IMR-90 (cell line): ENCODE measurements at places on chromosomes 16 and 17. TPM values are rescaled to one million over a fixed set of nuclear protein-coding genes. Genes with fewer than 3 reads are reported as not detected.
A peak's percentile ranks its signal among the peaks of the same experiment; 100 is the strongest.

Gene GLIS2
- polyA plus RNA-seq: 8.4 and 9.0 TPM in 2 replicates

DNA sequence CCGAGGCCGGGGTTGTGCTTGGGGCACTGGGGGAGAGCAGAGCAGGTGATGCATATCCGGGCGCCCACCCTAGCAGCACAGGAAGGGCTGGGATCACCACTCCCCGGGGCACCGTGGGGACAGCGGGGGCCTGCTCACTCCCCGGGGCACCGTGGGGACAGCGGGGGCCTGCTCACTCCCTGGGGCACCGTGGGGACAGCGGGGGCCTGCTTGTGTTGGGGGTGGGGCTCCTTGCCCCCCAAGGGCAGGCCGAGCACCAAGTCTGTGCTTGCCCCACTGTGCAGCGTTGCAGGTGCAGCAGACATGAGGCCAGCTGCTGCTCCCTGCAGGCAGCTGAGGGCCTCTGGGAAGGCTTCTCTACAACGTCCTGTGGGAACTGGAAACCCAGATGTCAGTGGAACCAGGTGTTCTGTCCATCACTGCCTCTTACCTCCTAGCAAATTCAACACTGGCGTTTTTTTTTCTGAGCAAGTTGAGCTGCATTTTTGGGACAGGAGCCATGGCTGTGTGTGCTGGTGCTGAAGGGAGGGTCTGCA, 25.0 kb upstream of the ZNF750 start:
- no peak for DNase-seq

Gene ESRP2
- polyA plus RNA-seq: 0.07 and 0.14 TPM in 2 replicates

GRCh38 chr16:14132696-14133048, 61.6 kb downstream of the MRTFB start:
- DNase-seq: peak; percentile 58

DNA sequence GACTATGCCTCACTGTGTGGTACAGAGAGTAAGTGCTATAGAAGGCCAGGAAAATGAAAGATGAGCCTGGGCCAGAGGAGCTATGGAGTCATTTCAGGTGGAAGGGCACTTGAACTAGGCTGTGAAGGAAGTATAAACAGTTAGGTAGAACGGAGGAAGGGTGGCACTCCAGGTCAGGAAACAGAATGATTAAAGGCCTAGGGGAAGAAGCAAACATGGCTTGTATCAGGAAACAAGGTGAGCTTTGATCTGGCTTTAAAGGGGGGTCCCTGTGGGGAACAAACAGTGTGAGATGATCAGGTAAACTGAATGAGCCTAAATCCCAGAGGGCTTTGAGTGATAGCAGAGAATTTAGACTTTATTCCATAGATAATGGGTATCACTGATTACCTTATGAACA, 16.9 kb downstream of the MAP3K3 start:
- no peak for DNase-seq

Gene MYH3
- polyA plus RNA-seq: 0.63 and 0.98 TPM in 2 replicates

- no peak for DNase-seq
These were observed 496.0 kb downstream of the MAF start for GRCh38 chr16:79104567-79104966.

Gene SHCBP1
- 15.6 and 18.6 TPM in 2 replicates for polyA plus RNA-seq

Gene GLYR1
- 53.2 and 54.2 TPM in 2 replicates for polyA plus RNA-seq

DNA sequence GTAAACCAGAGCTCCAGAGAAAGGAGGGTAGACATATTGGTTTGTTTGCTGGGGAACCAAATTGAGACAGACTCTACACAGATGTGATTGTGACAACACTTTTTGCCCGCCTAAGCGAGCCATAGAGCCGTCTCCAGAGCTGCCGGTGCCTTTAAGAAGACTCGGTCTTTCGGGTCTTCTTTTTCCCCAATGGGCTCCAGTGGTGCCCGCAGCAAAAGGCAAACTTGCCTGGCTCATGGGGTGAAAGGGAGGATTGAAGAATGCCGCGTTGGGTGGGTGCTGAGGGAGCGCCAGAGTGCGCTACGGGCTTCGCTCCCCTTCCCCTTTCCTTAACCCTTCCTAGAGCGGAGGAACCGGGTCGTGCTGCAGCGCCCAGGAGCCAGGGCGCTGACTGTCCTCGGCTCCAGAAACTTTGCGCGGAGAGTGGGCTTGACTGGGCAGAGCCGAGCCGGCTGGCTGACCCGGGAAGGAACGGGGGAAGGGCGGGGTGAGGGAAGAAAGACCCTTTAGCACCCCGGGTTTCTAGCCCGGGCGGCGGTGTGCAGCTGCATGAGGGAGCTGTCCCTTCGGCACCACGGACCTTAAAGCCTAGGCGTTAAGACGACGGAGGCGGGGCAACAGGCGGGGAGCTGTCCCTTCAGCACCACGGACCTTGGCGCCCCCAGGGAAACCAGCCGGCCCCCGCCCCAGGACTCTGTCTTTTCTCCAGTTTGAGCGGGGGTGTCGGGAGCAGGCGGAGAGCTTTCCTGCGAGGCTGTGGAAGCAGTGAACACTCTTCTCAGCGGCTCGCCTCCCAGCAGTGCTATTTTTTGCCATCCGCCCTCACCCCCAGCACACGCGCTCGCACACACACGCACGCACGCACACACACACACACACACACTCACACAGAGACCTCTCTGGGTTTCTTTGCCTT, at the start of gene CACNG3:
TSS of gene CACNG3 (plus strand) at position 880 of the 916 bp plus-strand sequence. CDS start 420 bp downstream, outside the sequence.
- DNase-seq: peak; percentile 33

DNA sequence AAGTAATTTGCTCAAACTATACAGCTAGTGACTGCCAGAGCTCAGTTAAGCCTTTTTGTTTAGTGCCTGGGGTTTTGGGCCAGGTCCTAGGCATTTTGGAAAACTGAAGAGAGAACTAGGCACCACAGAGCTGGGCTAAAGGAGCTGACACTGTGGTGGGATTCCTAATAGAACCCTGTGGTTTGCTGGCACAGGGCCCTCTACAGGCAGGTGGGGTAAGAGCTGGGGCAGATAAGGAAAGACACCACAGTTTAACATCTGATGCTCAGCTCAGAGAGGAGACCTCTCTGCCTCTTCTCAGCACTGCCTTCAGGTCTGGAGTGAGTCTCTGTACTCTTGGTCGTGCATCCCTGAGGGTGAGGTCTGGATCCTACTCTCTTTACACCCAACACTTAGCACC, 121.2 kb downstream of the SNX11 start:
- no peak for DNase-seq

DNA sequence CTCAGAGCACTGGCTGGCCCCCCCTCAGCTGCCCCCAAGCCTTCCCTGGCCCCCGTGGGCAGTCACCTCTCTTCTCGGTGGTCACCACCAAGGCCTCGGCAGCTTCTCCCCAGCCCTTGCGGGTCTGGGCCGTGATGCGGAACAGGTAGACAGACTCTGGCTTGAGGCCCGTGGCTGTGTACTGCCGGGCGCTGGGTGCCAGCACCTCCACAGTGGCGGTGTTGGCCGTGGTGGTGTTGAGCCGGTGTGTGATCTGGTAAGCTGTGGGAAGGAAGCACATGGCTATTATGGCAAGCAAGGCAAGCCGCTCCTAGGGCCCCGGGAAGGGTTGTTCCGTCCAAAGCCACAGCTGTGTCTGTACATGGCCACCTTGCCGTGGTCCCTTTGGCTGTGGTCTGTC, 78.4 kb upstream of the CDC42EP4 start:
- no peak for DNase-seq

DNA sequence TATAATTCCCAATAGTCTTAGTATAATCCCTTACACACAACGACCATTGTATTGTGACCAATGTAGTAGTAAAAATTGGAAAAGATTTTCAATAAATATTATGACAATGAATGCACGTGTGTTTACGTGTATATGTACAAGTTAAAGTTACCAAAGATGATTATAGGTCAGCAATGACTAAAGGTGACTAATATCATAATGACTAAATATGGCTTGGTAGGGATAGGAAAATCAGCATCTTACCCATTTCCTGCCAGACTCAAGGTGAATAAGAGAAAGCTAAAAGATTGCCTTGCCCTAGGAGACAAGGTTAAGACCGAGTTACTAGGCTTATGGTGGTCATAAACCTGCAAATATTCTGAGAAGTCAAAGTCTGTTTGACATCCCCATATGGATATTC, 34.4 kb downstream of the CPD start:
- peak; percentile 72 for DNase-seq

Gene CENPX
- polyA plus RNA-seq: 86.8 and 100 TPM in 2 replicates

Gene NKD1
- polyA plus RNA-seq: not detected in 2 replicates

GRCh38 chr17:39483506-39483905, 22.2 kb downstream of the CDK12 start:
- DNase-seq: no peak

GRCh38 chr17:5667871-5668270, 83.6 kb upstream of the NLRP1 start:
- DNase-seq: no peak

Gene CMTM2
- not detected in 2 replicates for polyA plus RNA-seq

GRCh38 chr16:80656161-80656560, 115.4 kb downstream of the DYNLRB2 start:
- DNase-seq: no peak

DNA sequence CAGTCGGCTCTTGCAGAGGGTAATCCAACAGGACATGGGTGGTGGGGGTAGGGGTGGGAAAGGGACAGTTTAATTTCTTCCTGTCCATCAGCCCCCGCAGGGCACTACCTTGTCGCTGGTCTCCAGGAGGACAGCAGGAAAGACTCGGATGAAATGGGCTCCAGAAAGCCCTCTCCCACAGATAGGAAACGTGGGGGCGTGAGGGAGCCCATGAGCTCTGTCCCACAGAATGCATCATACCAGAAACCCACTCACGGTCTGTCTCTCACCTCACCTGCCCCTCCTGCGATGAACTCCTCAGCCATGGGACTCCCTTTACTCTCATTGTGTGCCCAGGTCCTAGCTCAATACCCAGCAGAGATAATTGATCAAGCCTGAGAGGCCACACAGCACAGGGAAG, 240.1 kb downstream of the GSG1L start:
- DNase-seq: no peak
